ENCODE measurements at places on chromosomes 4 and X.
A peak's percentile ranks its signal among the peaks of the same experiment; 100 is the strongest.

DNA sequence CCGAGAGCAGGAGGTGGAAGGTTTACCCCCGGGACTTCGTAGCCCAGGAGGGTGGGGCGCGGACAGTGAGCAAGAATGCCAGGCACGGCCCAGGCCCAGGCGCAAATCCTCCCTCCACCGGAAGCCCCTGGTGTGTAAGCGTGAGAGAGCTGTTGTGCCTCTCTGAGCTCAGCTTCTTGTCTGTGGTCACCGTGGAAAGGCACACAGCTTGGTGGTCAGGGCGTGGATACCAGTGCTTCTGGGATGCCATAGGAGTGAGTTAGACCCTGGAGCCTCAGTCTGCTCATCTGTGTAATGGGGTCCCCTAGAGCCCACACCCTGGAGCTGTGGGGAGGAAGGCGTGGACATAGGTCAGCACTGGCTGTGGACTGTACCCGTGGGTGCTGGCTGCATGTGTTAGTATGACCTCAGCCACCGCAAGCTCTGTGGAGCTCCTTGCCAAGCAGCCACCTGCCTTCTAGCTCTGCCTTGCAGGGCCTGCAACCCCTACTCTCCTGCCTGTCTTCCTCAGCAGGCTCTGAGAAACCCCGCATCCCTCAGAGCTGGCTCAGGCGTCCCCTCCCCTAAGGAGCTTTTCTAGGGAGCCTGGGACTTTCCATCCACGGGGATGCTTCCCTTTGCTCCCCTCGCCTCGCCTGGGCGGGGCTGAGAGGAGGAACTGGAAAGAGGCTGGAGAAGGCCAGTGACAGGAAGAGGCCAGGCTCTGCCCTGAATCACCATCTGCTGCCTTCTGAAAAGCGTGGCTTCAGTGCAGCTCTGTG, 28.0 kb upstream of the AFAP1 start:
- DNase-seq = no peak

GRCh38 chr4:139619644-139620043, 46.0 kb upstream of the MGST2 start:
- DNase-seq = no peak

DNA sequence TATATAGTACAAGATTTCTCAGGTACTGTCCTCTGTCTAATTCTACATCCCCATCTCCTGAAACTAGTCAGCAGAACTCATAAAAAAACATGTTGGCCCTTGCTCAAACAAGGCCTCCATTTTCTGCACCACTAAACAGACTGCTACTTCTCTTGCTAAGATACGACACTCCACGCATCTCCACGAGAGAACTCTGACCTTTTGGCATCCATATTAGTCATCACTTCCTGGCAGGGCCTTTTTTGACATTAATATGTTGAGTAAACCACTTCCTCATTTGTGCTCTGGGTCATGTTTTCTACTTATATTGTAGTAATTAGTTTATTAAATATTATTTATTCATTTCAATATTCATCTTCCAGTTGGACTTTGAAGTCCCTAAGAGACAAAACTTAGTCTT, 65.6 kb downstream of the DCAF8L1 start:
- DNase-seq = no peak

DNA sequence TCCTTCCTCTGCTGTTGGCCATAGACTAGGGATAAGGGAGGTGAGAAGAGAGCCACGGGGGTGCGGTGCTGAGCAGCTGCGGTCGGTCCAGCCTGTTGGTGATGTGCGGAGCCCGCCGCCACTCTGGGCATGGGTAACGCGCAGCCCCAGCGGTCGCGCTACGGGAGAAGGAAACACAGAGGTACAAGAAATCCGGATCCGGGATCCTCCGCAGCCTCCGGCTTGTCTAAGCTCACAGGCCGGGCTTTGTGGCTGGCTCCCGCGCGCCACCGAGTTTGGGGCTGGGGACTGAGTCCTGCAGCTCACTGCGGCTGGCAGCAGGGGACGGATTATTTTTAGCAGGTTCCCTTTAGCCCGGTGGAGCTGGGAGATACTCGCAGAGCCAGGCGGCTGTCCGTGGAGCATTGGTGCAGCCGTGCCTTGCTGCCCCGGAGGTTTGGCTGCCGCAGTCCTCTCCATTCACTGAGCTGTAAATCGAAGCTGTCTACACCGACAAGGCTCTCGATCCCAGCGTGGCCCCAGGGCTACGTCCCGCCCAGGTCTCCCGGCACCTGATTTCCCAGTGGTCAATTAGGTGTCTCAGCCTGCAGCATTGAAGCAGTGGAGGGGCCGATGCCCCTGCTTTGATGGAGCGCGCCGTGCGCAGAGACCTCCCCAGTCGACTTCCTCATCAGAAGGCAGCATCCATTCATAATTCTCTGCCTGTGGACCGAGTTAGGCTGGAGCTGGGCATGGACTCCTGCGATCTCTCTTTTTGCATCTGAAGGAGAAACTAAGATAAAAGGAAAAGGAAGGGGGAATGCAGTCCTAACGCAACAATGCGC, 81.9 kb upstream of the SCML1 start:
- DNase-seq = no peak

DNA sequence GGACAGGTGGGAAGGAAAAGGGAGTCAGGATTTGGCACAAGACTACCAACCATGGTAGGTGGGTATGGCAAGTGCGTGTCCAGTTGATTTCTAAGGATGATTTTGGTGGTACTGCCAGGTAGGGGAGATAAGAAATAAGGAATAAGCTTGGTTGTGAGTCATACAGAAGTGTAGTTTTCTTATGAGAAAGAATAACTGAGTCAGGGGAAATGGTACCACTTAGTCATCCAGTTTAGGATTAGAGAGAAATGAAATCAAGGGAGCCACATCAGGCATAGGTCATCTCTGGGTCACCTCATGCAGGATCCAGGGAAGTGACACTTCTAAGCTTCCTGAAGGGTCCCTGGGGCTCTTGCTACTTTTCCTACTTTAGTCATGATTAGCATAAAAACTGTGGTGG, 107.1 kb upstream of the C1GALT1C1 start:
- no peak for DNase-seq

- DNase-seq = no peak
Measured at GRCh38 chrX:78922754-78923153, 22.4 kb upstream of the P2RY10 start.

DNA sequence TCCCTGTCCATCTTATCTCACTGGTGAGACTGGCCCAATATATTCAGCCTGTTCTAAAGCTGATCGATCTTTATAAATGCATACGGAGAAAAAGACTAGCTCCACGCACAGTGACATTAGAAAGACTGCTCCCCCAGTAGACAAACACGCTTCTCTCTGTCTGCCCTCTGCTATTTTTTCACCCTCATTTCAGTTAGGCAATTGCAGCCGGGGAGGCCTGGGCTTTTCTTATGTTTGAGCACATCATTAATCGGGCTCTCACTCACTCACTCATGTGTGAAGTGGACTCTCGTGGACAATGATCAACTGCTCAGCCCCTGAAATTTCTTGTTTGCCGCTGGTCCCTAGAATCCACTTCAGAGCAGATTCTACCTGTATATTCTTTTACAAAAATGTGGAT, 824.7 kb upstream of the TENM3 start:
- peak; percentile 70 for DNase-seq
